ENCODE measurements at places on chromosomes 4 and X.

GRCh38 chr4:16278178-16278577, 51.9 kb upstream of the TAPT1 start:
- DNase-seq, result no peak

DNA sequence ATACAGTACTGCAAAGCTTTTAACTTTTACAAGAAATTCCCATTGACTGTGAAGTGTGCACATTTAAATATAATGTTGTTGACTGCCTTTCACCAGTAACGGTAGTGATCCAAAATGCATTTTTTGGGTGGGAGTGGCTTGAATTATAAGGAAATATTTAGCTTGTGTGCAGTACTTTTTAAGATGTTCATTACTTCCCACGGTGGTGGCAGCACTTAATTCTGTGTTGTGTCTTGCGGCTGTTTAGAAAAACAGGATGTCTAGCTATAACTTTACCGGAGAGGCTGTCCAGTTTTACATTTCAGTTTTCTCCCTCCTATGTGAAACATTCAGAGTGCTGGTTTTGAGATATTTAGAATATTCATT, 1.7 kb downstream of the TMEM131L start:
- DNase-seq, result no peak

DNA sequence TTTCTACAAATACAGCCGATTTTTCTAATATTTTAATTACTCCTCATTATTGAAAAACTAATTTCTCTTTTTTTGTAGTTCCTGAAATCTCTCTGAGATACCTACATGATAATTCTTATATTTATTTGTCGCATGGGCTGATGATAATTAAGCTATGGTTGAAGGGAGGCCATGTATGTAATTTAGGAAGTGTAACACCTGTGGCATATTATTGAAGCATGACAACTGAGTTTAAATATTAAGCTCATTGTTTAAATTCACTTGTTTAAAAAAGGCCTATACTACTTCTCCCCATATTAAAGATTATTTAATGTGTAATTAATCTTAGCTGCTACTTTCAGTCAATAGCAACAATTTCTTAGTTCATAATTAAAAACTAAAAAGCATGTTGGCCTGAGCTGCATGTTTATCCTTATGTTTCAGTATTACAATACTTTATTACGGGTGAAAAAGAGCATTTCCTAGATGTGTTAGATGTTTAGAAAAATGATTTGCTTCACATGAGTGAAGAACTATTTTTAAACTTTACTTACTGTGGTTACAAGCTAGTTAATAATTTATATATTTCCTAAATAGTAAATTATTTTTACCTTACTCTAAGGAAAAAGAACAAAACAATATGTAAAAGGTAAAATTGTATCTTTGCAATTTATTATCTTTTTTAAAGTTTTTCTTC, 122.4 kb downstream of the RAP1GDS1 start:
- DNase-seq, result no peak

DNA sequence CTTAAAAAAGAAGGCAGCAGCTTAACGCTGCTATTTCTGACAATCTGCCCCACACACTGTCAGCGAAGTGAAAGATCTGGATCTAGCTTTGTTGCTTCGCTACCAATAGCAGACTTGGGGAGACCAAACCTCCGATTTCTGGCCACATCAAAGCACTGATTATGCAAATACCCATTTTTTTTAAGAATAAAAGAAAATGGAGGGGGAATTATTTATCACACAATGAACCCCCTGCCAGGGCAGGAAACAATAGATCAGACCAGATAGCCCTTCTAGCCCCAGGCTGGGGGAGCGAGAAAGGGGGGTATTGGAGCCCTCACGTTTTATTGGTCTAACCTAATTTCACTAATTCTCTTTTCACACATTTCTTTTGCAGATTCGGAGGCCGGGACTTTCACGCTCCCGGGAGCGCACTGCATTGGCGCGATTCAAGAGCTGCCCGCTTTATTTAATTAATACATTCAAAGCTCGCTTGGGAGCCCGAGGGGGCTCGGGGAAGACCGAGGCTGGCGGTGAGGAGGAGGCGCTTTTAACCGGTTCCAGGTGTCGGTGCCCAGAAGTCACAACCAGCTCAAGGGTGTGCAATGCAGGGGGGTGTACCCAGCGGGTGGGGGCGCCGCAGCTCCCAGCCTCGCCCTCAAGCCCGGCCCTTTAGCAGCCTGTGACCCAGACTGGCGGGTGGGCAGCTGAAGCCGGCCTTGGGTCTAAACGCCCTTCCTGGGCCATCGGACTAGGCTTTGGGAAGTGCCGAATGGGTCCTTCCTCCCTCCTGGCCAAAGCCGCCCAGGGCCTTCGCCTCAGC, 5.5 kb downstream of the NEUROG2 start:
- DNase-seq, result no peak

DNA sequence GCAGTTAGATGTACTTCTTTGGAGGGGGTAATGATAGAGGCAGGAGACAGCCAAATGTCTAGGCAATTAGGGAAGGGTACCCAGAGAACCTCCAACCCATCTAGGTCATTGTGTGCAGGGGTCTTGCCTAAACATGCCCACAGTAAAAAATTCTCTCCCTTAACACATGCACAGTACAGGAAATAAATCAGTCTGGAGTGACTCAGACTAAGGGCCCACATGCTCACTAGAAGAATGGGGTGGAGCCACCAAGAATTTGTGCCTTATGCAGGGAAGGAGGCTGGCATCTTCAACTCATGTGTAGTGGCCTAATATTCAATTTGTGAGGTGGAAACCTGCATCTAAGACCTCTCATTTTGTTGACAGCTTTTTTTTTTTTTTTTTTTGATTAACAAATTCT, 945.3 kb upstream of the GRIA3 start:
- DNase-seq, result no peak

GRCh38 chr4:141705747-141706377, 69.5 kb downstream of the IL15 start:
- no peak for DNase-seq

- DNase-seq, result no peak
Measured at GRCh38 chr4:123024710-123025109, 102.3 kb upstream of the NUDT6 start.

GRCh38 chr4:138347561-138347960, 105.4 kb upstream of the SLC7A11 start:
- no peak for DNase-seq

DNA sequence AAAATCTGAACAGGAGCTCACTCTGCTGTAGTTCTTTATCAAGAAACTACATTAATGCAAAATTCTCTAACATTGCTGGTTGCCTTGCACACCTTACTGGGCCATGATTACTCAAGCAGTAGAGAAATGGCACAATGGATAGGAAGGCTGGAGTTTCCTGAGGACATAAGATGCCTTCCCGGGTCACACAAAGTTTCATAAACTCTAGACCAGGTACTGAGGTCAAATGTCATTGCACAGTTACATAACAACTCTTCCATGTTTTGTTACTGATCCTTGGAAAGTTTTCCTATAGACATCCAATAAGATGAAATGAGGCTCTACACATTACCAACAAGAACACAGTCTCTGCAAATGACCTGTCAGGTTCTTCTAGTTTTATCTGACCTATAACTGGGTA, 9.9 kb downstream of the TEC start:
- DNase-seq, result no peak

DNA sequence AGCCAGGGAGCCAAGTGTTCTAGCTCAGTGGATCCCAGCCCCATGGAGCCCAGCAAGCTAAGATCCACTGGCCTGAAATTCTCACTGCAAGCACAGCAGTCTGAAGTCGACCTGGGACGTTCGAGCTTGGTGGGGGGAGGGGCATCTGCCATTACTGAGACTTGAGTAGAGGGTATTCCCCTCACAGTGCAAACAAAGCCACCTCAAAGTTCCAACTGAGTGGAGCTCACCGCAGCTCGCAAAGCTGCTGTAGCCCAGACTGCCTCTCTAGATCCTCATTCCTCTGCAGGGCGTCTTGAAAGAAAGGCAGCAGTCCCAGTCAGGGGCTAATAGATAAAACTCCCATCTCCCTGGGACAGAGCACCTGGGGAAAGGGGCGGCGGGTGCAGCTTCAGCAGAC, 226.3 kb downstream of the ZIC3 start:
- DNase-seq, result no peak

- peak; percentile 4 for DNase-seq
Measured at GRCh38 chrX:154019633-154020528, at the start of gene IRAK1. TSS of gene IRAK1 (minus strand) at chrX:154019902. CDS start at chrX:154019812, 90 bp downstream.

DNA sequence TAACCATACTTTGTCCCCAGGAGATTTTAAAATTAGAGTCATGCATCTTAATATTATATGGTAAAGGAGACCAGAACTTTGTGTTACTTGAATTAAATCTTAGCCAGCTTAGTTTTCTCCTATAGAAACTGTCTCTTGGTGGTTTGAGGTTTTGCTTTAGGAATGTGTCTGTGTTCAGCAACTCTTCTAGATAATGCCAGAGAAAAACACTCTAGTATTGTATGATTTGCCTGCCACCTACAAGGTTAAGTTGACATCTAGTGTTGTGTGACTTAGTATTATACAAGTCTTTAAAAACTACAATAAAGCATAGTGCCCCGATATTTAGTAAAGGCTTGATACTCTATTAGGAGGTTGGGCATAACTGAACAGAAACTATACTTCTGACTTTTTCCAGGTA, 2.1 kb downstream of the UGT8 start:
- DNase-seq, result no peak

GRCh38 chrX:37667141-37667540, 18.4 kb upstream of the XK start:
- DNase-seq, result no peak

DNA sequence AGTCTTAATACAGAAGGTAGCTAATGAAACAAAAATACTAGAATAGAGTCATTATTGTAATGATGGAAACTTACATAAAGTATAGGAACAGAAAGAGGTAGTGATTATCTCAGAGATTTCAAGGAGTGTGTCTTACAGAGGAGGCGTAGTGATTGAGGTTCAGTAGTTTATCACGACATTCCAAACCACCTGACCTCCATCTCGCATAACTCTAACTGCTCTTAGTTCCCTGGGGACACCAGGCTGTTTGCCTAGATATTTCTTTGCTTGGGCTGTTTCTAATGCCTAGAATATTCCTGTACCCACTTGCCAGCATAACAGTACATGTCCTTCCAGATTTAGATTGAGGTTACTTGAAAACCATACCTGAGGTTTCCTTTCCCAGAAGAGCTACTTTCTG, 29.1 kb downstream of the STAG2 start:
- no peak for DNase-seq

GRCh38 chr4:159446266-159446976, 343.5 kb downstream of the RAPGEF2 start:
- DNase-seq, result no peak

DNA sequence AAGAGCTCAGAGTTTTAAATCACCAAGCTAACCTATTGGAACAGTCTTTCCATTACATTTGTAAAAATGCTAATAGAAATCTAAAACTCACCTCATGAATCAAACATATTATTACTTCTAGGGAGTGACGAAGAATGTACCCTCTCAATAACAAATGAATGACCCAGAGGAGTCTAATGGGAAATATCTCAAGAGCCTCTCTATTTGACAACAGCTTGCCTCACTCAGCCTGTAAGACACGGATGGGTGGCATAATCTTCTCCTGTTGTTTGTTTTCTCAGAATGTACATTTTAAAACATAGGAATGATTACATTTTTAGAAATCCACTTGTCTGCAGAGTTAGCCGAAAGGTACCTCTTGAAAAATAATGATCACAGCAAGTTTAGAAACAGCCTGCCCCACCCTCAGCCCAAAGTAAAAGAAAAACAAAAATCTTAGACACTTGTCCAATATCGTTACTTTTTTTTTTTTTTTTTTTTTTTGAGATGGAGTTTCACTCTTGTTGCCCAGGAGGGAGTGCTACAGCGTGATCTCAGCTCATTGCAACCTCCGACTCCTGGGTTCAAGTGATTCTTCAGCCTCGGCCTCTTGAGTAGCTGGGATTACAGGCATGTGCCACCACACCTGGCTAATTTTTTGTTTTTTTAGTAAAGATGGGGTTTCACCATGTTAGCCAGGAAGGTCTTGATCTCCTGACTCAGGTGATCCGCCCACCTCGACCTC, 183.6 kb upstream of the FTHL17 start:
- no peak for DNase-seq

DNA sequence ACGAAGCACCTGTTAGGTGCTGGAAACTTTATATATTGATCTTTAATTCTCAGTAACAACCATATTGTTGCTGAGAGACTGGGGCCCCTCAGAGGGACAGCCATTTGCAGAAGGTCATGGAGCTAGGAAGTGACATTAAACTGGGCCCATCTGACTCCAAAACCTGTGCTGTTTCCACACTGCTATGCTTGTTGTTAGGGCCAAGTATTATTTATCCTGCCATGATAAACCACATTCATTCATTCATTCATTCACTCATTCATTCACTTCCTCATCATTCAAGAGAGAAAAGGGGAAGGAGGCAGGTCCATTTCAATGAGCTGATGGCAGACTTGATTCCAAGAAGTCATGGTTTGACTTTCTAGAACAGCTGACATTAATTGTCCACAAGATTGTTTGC, 237.4 kb downstream of the STIM2 start:
- DNase-seq, result no peak

DNA sequence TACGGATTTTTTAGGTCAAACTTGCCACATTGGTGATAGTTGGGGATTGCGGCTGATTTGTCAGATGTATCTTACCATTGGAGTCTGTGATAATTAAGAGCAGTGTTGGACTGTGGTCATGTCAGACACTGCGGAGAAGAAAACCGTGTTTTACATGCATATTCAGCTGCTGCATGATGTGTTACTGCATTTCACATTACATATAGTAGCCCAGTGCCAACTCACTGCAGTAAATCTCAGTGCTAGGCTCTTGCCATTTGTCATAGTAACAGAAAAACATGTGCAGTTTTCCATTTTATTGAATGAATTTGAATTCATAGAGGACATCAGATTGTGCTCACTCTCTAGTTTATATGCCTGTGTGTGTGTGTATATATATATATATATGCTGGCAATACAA, 543.7 kb downstream of the IL1RAPL1 start:
- DNase-seq, result no peak

DNA sequence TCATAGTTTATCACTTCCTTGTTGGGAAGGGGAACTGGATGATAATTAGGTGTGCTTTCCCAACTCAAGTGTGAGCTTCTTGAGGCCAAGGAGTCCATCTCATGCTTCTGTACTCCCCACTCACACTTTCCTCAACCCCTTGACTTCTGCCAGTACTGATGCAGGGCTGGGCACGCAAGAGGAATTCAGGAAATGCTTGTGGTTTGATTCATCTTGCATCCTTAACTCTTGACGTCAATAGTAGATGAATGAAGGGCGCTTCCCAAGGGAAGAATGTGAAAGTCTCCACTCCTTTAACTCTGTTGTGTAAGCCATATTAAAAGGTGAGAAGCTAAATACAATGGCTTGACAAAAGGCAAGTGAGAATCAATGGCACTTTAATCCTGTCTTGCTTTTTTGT, 101.8 kb downstream of the AGTR2 start:
- no peak for DNase-seq

DNA sequence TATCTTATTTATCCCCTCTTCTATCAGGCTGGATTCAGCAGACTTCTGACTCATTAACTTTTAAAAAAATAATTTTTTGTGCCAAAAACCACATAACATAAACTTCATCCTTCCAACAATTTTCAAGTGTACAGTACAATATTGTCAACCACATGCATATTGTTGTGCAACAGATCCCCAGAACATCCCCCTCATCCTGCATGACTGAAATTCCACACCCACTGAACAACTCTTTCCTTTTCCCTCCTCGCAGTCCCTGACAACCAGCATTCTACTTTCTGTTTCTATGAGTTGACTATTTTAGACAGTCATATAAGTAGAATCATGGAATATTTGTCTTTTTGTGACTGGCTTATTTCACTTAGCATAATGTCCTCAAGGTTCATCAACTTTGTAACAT, 2.2 kb upstream of the MID2 start:
- DNase-seq, result no peak

All from stimulated activated CD8-positive, alpha-beta memory T cell treated with anti-CD3 and anti-CD28 coated beads, Interleukin-15, amount 100 ng/mL, for 1 hour (primary cell).